Hypothalamus (tissue), 51 donors: ENCODE measurements at places on chromosomes 7 and 10.

DNA sequence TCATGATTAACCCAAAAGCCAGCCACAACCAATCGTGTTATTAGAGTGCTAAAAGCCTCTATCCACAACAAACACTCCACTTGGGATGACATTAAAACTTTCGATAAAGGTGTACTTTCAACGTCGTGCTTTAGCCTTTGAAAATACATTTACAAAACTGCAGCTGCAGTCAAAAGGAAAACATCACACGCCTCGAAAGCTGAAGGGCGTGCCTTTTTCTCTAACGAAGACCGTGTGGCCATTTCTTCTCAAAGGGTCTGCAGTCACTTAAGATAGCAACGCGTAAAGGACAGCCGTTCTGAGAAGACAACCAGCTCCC, 1.1 kb downstream of the ARHGAP12 start:
- DNase-seq, result no peak

DNA sequence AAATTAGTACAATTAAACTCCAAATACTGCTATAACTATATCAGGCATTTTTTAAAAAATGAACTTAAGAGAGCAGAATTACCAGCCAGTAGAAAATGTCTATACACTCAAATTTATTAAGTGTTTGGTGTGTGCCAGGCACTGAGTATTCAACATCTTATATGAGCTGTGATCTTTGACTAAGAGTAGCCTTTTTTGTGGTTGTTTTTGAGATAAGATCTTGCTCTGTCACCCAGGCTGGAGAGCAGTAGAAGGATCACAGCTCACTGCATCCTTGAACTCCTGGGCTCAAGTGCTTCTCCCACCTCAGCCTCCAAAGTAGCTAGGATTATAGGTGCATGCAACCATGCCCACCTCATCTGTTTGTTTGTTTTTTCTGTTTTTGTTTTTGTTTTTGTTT, 102.5 kb upstream of the CELF2 start:
- DNase-seq, result no peak

- no peak for DNase-seq
Observed at GRCh38 chr7:130890176-130891020, 156.4 kb upstream of the KLF14 start.

- DNase-seq, result no peak
Observed at GRCh38 chr10:55168343-55168742, 367.3 kb upstream of the PCDH15 start.

DNA sequence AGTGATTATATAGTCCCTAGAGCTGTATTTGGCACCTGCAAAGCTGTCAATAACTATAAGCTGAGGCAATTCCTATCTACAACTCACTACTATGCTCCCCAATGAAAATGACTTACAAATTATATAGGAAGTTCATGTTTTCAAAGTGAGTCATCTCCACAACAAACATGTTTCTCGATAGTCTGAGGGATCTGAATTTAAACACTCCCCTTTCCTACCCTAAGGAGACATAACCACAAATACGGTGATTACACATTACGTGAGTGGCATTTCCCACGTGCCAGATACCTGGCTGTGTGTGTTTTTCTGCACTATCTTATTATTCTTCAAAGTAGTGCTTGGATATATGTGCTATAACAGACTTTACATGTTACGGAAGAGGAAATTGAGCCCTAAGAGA, 122.5 kb upstream of the C1QL3 start:
- DNase-seq, result no peak

GRCh38 chr7:32042900-32043299, 27.3 kb downstream of the PDE1C start:
- DNase-seq, result no peak

DNA sequence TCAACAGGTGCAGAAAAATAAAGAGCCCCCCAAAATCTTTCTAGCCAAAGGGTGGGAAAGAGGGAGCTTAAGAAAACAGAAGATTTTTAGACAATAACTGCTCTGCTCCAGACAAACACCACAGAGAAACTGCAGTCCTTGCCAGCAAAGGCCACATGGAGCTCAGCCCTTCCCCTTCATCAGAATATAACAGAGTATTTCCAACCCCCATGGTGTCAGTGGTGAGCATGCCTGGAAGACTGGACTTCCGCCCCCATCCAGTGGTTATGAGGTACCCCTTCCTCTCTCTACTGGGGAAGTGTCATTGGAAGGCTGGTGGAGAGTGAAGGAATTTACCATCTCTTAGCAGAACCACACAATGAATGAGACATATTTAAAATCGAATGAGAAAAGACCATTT, 1007.3 kb upstream of the CELF2 start:
- no peak for DNase-seq

GRCh38 chr7:152076940-152077933, 51.8 kb downstream of the GALNT11 start:
- DNase-seq, result no peak

DNA sequence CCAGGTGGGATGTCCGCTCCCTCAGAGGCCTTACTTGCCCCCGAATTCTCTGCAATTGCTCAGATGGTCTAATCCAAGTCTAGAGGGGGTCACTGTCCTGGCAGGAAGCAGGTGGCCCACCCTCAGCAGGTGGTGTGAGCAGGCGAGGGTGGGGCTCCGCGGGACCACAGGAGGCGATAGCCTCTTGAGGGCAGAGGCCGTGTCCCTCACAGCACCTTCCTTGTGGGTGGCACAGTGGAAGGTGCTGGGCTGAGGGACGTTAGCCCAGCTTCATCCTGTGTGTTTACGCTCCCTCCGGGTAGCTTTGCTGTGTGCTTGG, 38.3 kb upstream of the INPP5A start:
- no peak for DNase-seq

DNA sequence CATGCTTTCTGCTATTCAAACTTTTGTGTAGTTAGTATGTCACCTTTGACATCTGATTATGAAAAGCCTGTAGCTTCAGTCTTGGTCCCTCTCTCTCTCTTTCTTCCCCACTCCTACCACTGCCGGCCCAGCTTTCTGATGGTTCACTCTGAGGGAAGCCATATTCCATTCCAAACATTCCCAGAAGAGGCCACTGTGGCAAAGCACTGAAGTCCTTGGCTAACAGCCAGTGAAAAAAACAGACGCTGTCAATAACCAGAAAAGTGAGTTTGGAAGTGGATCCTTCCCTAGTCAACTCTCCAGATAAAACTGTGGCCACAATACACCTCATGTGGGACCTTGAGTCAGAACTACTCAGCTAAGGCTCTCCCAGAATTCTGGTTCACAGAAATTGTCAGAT, 950.7 kb upstream of the PHF14 start:
- no peak for DNase-seq

DNA sequence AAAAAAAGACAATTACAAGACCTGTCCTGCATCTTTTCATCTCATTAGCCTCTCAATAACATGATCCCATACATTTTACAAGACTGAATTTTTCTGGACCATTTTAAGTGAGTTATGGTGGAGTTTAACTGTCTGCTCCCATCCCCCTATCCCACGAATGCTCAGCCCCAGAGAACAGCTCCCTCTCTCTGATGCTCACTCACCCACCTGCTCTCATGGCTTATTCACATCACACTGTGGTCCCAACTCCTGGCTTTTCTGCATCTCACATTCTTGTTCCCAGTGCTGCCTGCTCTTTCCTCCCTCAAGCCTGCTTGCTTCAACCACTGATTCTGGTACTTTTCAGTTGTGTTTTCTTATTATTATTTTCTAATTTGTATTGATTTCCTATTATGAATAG, 20.4 kb upstream of the CCSER2 start:
- no peak for DNase-seq

GRCh38 chr7:140209866-140210609, 33.3 kb upstream of the KDM7A start:
- DNase-seq, result no peak

DNA sequence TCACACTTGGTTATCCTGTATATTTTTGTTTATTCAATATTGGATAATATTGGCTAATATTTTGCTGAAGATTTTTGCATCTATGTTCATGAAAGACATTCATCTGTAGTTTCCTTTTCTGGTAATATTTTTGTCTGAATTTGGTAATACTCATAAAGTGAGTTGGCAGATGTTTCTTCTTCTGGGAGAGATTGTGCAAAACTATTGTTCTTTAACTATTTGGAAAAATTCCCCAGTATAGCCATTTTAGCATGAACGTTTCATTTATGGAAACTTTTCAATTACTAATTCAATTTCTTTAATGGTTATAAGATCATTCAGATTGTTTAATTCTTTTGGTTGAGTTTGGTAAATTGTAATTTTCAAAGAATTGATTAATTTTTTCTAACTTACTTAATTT, 560.8 kb upstream of the FZD8 start:
- no peak for DNase-seq

DNA sequence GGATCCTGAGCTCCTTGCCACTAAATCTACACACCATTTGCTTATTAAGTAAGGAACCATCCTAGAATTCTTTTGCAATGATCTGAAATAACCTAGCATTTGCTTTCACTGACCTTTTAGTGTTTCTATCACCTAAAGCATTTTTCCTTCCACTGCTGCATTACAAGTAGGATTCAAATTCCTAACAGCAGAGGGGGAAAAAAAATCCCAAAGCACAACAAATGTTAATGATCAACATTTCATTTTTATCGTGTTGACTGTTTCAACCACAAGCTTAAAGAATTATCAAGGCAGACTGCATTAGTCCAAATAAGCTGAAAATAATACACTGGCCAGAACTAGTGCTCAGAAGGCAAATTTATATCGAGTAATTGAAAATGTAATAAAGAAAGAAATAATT, 174.7 kb upstream of the TCF7L2 start:
- DNase-seq, result no peak

- no peak for DNase-seq
Observed at GRCh38 chr10:15385552-15386455, 14.7 kb upstream of the FAM171A1 start.

DNA sequence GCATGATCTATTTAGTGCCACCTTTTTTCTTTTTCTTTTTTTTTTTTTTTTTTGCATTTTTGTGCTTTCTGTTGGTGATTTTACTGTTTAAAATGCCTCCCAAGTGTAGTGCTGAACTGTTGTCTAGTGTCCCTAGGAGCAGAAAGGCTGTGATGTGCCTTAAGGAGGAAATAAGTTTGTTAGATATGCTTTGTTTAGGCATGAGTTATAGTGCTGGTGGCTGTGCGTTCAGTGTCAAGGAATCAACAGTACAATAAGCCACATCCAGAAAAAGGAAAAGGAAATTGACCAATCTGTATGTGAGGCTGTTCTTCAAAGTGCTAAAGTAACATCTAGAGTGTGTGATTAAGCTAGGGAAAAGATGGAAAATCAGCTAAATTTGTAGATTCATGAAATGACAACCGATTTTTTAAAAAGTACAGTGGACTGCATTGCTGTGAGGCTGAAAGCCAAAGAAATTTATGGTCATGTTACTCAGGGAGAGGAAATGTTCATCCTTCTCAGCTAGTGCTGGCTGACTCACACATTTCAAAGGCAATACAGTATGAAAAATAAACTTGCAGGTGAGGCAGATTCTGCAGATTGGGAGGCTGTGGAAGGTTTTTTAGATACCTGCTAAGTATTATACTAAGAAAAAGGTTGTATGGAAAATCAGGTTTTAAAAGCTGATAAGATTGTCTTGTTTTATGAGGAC, 122.7 kb upstream of the ADCY1 start:
- no peak for DNase-seq

DNA sequence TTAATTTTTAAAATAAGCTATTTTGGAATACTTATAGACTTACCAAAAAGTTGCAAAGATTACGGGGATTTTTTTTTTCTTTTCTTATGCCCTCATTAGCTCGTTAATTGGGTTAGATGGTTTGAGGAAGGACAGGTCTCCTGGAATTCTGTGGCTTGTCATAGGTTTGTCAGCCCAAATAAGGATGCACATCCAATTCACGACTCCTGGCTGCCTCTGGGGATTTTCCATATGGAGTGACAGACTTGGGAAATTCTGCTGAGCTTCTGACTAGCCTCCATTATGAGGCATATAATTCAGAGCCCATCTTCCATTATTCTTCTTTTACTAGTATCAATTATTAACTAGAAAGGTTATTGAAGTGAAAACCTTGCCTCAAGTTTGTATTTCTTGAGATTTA, 102.1 kb downstream of the AUTS2 start:
- no peak for DNase-seq

DNA sequence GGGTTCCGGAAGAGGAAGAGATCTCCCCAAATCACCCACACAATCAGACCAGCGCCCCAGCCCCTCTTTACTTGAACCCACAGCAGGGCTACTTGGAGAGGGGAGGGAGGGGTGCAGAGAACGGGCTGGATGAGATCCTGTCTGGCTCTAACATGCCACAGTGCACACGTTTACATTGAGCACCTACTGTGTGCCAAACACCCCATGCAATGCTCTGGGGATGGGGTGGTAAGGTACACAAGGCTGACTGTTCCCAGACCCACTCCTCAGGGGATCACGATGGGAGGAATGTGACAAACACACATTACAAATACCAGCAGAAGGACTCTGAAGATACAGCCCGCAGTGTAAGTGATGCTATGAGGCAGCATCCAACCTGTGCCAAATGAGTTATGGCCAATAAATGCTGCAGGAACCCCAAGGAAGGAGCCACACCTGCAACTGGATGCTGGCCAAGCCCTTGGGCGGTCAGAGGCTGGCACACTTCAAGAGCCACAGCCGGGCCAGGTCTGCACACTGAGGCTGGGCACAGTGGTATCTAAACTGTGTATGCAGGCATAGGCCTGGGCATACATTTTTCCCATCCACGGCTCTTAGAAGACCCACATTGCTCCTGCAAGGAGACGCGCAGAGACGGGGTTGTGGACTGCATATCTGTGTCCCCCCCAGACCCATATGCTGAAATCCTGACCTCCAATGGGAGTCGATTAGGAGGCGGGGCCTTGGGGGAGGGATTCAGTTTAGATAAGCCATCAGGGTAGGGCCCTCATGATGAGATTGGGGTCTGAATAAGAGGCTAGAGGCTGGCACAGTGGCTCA, 6.4 kb downstream of the SPOCK2 start:
- DNase-seq, result no peak

DNA sequence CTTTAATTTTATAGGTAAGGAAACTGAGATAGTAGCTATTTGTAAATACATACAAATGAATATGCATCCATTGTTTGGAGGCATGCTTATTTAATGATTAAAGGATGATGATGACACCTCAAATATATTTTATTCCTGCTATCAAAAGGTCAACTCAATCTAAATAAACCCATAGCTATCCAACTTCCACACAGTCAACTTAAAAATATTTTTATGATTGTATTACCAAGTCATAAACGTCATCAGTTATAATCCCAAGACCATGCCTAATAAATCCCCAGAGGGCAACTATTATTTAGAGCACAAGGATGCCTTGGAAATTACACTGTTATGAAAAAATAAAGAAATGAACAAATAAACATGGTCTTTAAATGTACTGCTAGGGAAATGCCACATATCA, 102.1 kb downstream of the MPP7 start:
- DNase-seq, result no peak

GRCh38 chr7:104686286-104686685, 327.7 kb upstream of the KMT2E start:
- DNase-seq, result no peak
